ENCODE measurements at places on chromosomes 3 and 15. TPM values are rescaled to one million over a fixed set of nuclear protein-coding genes. Genes with fewer than 3 reads are reported as not detected.

DNA sequence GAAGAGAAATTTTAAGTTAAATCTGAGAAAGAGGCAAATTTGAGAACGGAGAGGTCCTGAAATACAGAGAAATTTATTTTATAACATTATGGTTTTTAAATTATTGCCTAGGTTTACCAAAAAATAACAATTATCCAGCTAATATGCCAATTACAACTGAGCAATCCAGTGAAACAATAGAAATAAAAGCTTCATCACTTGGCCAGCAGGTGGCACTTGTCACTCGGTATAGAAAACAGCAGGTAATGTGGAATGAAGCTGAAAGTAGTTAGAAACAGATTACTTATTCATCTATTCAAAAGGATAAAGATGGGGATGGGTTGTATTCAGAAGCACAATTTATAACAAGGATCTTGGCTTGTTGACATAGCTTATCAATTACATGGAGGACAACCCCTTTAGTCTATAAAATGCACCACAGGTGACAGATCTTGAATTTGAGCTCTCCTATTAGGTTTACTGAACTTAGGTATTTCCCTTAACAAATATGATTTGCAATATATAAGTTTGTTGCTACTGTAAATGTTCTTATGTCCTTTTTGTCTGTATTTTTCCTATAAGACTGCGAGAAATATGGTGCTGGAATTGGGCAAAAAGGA, 70.1 kb upstream of the GUCA1C start:
- DNase-seq, result peak; percentile 25

SEC62 gene
- polyA plus RNA-seq, result 55.7 TPM

GRCh38 chr3:118436697-118437262, 597.9 kb downstream of the IGSF11 start:
- no peak for DNase-seq

TMF1 gene
- polyA plus RNA-seq, result 12.1 TPM

ACOX2 gene
- 98.5 TPM for polyA plus RNA-seq

GRCh38 chr15:67087507-67088172, 22.2 kb downstream of the SMAD3 start:
- no peak for DNase-seq

- DNase-seq, result no peak
Measured at GRCh38 chr3:194082743-194083636, 53.0 kb upstream of the HES1 start.

- DNase-seq, result no peak
Measured at GRCh38 chr3:148218222-148218621, 479.5 kb upstream of the AGTR1 start.

EFHB gene
- polyA plus RNA-seq, result 0.42 TPM

DNA sequence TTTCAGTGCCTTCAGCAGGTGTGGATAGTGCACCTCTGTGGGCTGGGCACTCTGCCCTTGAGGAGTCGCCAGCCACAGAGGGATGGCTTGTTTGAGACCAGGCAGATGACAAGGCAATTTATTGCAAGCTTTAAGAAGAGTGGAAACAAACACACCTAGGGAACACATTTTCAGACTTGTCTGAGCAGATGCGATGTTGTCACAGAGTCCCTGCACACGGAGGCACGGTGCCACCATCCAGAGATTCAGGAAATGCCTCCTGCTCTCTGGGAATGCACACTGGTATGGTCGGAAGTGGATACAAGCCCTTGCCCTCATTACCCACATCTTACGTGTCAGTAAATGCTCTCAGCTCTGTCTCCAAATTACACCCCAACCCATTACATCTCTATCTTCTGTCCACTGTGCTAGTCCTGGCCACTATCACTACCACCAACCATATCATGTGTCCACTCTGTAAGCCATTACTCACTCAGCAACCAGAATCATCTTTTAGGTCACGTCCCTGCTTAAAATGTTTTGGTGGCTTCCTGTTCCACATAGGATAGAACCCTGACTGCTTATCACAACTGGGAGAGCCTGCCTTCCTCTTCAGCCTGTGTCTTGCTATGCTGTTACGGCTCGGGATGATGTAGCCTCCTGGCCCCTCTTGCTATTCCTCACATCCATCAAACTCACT, 196.9 kb downstream of the SLCO3A1 start:
- no peak for DNase-seq

DNA sequence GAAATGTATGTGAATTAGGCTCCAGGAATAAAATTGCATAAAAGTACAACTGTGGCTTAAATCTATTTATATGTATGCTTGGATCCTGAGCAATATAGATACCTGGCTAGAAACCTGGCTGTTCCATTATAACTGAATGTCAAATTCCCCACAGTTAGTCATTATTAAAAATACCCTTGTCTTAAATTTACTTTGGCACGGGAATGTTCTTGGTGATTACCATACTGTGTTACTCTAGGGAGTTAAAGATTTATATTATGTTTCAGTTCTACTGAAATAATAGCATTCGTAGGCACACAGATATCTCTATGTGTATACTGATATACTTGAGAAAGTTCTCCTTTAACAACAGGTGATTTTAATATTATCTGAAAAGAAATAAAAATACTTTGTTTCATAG, 394.1 kb downstream of the PTPRG start:
- no peak for DNase-seq

- DNase-seq, result no peak
Measured at GRCh38 chr3:28989646-28990089, 291.2 kb upstream of the RBMS3 start.

QARS1 gene
- 327 TPM for polyA plus RNA-seq

DNA sequence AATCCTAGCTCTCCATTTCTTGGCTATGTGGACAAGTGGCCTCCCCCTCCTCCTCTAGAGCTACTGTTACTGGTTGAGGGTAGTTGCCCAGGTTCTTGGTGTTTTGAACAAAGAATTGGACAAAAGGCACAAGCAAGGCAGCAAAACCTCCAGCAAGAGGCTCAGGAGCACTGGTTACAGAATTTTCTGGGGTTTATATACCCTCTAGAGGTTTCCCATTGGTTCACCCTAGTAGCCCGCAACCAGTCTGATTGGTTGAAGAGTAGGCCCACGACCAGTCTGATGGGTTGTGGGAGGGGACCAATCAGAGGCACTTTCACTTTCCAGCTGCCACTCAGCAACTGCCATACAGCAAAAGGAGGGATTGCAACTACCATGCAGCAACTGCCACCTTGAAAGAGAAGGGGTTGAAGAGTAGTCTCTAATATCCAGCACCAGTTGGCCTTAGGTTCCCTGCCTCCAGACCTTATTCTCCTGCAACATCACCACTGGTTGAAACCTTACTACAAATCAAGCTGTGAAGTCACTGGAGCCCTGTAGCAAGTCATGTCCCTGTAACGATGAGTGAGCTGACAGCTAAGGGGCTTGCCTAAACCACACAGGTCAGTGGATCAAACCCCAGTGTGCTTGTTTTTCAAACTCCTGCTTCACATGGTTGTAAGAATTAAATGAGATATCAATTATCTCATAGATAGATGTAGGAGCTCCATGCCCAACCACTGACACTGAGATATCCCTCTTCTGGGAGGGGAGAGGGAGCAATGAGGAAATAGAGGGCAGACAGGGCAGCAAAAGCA, 2.9 kb upstream of the C15orf39 start:
- peak; percentile 95 for DNase-seq

GRCh38 chr3:133503409-133503808, 70.1 kb upstream of the CDV3 start:
- DNase-seq, result no peak

GRIP2 gene
- 0.11 TPM for polyA plus RNA-seq

TMC3 gene
- not detected for polyA plus RNA-seq

MINDY4B gene
- not detected for polyA plus RNA-seq

ZNF774 gene
- 0.59 TPM for polyA plus RNA-seq

GOLGA8T gene
- 0.07 TPM for polyA plus RNA-seq

CPEB1 gene
- polyA plus RNA-seq, result 0.03 TPM

DNA sequence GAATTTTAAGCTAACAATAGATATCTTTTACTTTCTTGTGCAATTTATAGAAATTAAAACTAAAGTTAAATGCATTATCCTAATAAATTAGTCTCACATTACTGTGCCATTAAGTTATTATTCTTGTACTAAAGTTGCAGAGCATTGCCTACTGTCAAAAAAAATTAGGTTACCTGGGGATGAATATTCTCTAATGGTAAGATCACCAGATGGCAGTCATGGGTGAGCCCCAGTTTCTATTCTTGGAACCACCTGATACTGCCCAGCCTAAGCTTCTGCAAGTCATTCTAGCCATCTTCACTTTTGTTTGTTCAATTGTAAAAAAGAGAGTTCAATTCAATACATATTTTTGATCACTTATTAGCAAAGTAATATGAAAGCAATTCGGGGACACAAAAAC, 213.2 kb downstream of the CADM2 start:
- no peak for DNase-seq

GCNT3 gene
- polyA plus RNA-seq, result 6.8 TPM

DNA sequence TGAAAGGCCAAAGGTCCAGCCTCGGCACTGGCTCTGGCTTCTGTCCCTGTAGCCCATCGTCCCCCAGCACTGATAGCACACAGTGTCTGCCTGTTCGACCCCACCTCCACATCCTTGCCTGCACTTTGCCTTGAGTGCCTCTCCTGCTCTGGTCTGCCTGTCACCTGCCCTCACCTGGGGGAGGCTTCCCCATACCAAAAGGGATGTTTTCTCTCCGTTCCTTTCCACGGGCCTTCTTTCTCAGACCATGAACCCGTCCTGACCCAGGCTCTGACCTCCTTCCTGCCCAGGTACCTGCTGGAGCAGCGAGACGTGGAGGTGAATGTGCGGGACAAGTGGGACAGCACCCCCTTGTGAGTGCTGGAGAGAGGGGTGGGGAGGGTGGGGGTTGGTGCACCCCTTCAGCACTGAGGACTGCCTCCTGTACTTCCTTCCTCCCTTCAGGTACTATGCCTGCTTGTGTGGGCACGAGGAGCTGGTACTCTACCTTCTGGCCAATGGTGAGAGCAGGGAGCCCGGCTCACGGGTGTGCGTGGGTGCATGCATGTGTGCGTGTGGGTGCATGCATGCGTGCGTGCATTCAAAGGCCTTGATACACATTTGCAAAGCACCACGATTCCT, 1.5 kb downstream of the ABTB1 start:
- no peak for DNase-seq

DNA sequence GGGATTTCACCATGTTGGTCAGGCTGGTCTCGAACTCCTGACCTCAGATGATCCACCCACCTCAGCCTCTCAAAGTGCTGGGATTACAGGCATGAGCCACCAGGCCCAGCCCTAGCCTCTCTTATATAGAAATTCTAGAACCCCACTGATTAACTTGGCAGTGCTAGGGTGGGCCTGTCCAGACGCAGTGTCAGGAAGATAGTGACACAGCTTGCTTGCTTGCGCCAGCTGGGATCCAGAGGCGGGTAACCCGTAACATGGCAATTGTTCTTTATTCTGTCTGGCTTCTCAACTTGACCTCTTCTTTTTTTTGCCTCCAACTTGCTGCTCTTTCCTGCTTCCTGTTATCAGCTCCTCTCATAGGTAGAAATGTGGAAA, 16.2 kb downstream of the CEP19 start:
- DNase-seq, result no peak

FMN1 gene
- 0.20 TPM for polyA plus RNA-seq

DNA sequence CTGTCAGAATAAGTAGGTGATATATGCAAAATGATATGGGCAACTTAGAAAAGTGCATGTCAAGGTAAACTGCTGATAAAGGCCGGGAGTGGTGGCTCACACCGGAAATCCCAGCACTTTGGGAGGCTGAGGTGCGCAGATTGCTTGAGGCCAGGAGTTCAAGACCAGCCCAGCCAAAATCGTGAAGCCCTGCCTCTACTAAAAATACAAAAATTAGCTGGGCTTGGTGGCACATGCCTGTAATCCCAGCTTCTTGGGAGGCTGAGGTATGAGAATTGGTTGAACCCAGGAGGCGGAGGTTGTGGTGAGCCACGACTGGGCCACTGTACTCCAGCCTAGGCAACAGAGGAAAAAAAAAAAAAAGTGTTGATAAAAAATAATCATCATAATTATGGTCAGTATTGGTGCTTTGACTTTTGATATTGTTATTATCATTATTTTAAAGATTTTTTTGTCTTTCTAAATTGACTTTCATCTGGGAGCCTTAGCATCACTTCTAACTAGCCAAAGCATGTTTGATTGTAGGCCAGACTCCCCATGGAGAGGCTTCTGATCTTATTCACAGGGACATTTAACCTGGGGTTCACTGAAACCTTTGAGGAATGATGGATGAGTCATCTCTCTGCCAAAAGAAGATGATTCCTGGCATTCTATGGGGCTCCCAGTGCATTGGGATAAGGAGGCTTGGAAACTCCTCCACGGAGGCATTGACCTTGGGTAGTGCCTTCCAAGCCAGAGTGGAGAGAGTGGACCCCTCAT, 5.6 kb downstream of the ZBTB38 start:
- DNase-seq, result no peak

GRCh38 chr15:25797035-25797434, 66.1 kb downstream of the ATP10A start:
- no peak for DNase-seq

- no peak for DNase-seq
Measured at GRCh38 chr3:51734572-51734907, 27.7 kb downstream of the GRM2 start.

- DNase-seq, result no peak
Measured at GRCh38 chr3:66406831-66407610, 93.8 kb downstream of the LRIG1 start.

COLQ gene
- 0.46 TPM for polyA plus RNA-seq

- no peak for DNase-seq
Measured at GRCh38 chr15:26374806-26375205, 398.1 kb downstream of the GABRB3 start.

GRCh38 chr15:98754657-98755022, 106.3 kb downstream of the IGF1R start:
- DNase-seq, result no peak

SFMBT1 gene
- 3.8 TPM for polyA plus RNA-seq

ALDH1L1 gene
- 11.2 TPM for polyA plus RNA-seq

XCR1 gene
- polyA plus RNA-seq, result not detected

MAP6D1 gene
- polyA plus RNA-seq, result 0.34 TPM

GRCh38 chr15:59322056-59322759, 50.5 kb downstream of the MYO1E start:
- DNase-seq, result no peak

DNA sequence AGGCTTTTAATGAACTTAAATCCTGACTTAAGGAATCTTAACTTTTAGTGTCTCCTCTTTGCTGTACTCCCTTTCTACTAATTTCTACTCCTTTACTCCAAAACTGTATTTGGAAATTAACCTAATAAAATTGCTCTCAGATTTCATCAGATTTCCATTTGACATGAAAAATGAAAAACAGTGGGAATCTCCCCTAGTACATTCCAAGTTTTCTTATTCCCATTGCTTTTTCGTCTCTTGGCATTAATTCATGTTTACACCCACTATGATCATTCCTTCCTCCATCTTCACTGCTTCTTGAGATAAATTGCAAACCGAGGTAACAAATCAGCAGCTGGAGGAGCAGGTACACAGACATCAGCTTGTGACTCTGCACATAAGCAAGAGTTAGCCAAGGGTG, 208.7 kb downstream of the VGLL3 start:
- no peak for DNase-seq

DNA sequence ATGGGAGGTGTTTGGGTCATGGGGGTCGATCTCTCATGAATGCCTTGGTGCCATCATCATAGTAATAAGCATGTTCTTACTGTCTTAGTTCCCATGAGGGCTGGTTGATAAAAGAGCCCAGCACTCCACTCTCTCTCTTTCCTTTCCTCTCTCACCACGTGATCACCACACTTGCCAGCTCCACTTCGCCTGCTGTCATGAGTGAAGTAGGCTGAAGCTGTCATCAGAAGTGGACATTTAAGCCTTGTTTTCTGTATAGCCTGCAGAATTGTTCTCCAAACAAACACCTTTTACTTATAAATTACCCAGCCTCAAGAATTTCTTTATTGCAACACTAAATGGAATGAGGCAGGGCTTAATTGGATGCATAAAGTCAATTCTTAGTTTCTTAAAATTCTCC, 6.1 kb downstream of the OR5H1 start:
- no peak for DNase-seq

GRCh38 chr3:185272033-185272432, 18.2 kb upstream of the EHHADH start:
- no peak for DNase-seq

MCTP2 gene
- 8.6 TPM for polyA plus RNA-seq

All from HepG2 (cell line).